ENCODE measurements at places on chromosomes 2 and 18. TPM values are rescaled to one million over a fixed set of nuclear protein-coding genes. Genes with fewer than 3 reads are reported as not detected.

The MEIS1 gene
- total RNA-seq: 5.9 TPM

The PLEKHH2 gene
- total RNA-seq: 1.6 TPM

The AGXT gene
- 1,805 TPM for total RNA-seq

The CCDC148 gene
- total RNA-seq: 0.18 TPM

The UGT1A8 gene
- 0.13 TPM for total RNA-seq

The SERPINB10 gene
- total RNA-seq: not detected

The GAL3ST2 gene
- total RNA-seq: 0.55 TPM

The DSG1 gene
- 2.5 TPM for total RNA-seq

The BCL11A gene
- 0.50 TPM for total RNA-seq

The FBXO48 gene
- total RNA-seq: 1.3 TPM

The PDE1A gene
- total RNA-seq: 1.1 TPM

The RPRM gene
- not detected for total RNA-seq

The LMAN1 gene
- total RNA-seq: 118 TPM

The CAPN14 gene
- not detected for total RNA-seq

The EVX2 gene
- total RNA-seq: not detected

The MARCO gene
- 38.8 TPM for total RNA-seq

The DSG4 gene
- not detected for total RNA-seq

The ZSWIM2 gene
- not detected for total RNA-seq

The ZEB2 gene
- 19.3 TPM for total RNA-seq

The PLB1 gene
- 0.45 TPM for total RNA-seq

The TEKT4 gene
- total RNA-seq: 0.28 TPM

The SRD5A2 gene
- 7.6 TPM for total RNA-seq

The RELCH gene
- total RNA-seq: 11.1 TPM

The CYRIA gene
- total RNA-seq: 1.7 TPM

The DCC gene
- not detected for total RNA-seq

The SCN3A gene
- total RNA-seq: not detected

The STPG4 gene
- not detected for total RNA-seq

The CPLX4 gene
- not detected for total RNA-seq

The CD8B2 gene
- total RNA-seq: not detected

The TEX44 gene
- total RNA-seq: not detected

The NYAP2 gene
- total RNA-seq: not detected

The GATA6 gene
- total RNA-seq: 11.7 TPM

Data from left lobe of liver (tissue), 2 donors.